ENCODE measurements at places on chromosomes 11 and 22. TPM values are rescaled to one million over a fixed set of nuclear protein-coding genes. Genes with fewer than 3 reads are reported as not detected.

DNA sequence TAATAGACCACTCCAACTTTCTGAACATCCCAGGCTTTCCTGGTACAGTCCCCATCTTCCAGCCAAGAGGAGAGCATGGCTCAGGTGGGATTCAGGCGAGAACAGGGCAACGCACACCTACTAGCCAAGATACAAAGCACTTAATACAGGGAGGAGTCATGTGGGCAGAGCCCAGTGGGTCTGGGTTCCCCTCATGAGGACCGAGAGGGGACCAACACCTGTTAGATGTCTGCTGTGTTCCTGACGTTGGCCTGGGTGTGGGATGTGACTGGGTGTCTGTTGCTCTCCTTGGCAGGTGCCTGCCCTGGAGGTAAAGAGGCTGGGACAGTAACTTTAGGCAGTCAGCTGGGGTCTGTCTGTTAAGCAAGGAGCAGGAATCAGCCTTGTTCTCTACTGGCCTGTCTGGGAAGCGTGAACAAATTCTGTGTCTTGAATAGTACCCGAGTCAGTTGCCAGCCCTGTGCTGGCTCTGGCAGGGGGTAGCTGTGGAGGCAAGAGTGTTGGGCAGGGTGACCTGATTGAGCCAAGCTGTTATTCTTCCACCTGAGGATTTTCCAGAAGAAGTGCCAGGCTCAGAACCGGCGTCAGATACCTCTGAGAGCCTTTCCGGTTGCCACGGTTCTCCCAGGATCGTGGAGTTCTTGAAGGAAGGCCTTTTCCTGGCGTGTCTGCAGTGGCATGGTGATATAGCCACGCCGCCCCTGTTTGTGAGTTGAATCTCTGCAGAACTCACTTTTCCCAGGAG lies 56.3 kb downstream of the BCR start:
- no peak for DNase-seq

Gene SC5D
- total RNA-seq, result 85.5 TPM

GRCh38 chr11:102410382-102410784 lies 42.2 kb downstream of the TMEM123 start:
- DNase-seq, result no peak

DNA sequence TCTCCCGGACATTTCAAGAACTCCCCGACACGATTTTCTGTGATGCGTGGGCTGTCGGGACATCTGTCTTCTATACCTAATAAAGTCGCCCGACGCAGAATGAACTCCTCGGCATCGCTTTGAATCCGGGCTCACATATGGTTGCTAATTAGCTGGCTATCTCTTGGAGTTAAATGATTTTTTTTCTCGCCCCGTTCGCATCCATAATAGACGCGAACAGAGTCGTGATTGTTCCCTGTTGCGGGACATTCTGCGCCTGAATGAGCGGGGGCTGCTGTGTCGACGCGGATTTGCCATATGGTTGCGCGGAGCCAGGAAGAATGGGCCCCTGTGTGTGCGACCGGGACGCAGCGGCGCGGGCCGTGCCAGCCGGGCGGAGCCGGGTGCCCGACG lies 16.4 kb downstream of the CDKN1C start:
- no peak for DNase-seq

Gene ARRB1
- total RNA-seq, result 9.3 TPM

Gene GP1BB
- total RNA-seq, result 0.75 TPM

DNA sequence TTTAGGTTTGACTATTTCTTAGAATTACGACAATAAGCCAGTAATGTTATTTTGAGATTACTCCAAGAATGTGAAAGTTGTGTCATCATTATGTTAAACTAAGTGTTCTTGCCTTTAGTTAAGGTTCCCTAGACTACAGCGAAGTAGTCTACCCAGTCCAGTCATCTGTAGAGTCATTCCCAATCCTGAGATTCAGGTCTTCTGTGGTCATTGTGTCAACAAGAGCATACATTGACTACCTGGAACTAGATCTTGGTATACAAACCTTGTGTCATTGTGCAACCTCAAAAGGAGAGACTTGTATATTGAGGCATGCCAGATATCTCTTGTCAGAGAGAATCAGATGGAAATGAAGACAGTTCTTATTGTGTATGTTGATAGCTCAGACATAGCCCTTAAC lies 115.9 kb downstream of the ATM start:
- no peak for DNase-seq

Gene KCTD14
- total RNA-seq, result 4.1 TPM

Gene C11orf21
- total RNA-seq, result 0.35 TPM

DNA sequence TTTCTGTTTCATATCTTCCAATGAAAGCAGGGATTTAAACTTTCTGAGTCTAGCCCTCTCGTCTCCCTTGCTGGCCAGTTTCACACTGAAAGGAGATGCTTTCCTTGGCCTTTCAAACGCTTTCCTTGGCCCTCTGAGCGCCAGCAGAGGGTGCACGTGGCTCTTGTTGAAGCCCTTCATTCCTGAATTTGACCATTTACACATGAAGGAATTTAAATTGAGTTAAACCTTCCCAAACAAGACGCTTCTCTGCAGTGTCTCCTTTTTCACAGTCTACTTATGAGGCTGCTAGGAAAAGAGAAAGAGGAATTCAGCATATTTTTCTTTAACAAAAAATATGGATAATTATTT lies 21.6 kb downstream of the NNMT start:
- DNase-seq, result no peak

- no peak for DNase-seq
Measured at GRCh38 chr11:69294571-69295078, 670 bp downstream of the MYEOV start.

DNA sequence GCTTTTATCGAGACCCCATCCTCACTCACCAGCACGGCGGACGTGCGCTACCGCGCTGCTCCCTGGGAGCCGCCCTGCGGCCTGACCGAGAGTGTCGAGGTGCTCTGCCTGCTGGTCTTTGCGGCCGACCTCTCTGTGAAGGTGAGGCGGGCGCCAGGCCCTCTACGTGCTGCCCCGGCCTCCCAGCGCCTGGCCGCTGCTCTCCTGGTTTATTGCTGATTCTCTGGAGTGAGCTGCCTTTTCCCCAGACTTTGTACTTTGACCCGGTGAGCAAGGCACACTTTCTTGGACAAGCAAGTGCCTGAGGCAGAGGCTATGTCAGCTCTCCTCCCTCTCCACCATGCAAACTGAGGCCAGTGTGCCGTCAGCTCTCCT lies 6.5 kb downstream of the TPCN2 start:
- peak; percentile 90 for DNase-seq

DNA sequence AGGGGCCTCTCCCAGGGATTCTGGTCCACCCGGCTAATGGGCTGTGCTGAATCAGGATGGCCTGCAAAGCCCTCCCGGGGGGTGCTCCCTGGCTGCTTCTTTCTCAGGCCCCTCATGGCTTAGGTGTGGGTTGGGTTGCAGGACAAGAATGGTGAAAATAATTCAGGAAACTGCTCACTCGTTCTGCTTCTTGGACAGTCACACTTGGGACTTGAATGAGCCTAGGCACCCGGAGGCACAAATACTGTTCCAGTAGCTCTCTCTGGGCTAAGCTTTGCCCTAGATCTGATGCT lies 83.2 kb downstream of the TRIM29 start:
- peak; percentile 16 for DNase-seq

DNA sequence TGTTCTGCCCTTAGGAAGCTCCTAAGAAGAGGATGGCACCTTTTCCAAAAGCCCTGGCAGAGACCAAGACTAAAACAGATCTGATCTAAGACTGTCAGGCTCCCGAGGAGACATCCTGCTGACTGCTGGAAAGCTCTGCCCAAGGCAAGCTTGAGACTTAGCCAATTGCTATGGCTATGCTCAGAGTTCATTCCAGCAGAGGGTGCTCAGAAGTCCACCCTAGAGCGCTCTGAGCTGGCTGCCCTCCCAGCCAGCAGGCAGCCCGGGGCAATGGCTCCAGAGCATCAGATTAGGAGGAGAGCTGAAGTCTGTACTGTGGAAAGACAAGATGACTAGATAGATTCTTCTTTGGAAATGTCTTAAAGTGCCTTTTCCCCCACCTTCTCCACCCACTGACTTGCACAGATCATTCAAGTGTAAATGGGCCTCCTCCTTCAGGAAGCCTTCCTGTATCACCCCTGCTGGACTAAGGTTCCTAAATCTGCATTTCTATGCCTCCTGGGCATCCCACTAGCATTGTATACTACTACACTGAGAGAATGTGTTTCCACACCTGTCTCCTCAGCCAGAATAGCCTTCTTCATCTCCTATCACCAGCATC lies 23.4 kb downstream of the LRRC55 start:
- DNase-seq, result no peak

DNA sequence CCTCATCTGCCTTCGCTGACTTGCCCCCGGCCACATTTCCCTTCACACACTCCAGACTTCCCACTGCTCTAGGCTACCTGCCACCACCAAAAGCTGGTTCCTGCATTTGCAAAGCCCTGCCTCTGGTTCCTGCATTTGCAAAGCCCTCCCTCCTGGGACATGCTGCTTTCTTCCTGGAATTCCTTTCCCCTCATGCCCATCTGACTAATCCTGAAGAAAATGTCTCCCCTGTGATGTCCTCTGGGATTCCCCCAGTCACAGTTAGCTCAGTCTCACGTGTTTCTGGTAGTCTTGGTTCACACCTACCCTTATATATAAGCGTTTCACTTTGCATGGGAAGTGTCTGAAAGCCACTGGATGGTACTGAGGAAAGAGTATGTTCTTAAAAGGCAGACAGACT lies 206.9 kb downstream of the DBX1 start:
- DNase-seq, result no peak

- no peak for DNase-seq
Measured at GRCh38 chr11:34250732-34251588, 106.8 kb downstream of the ABTB2 start.

Gene DENND6B
- 1.8 TPM for total RNA-seq

Gene FZD4
- 15.8 TPM for total RNA-seq

Gene FGF3
- not detected for total RNA-seq

GRCh38 chr11:76614471-76615179 lies 55.9 kb downstream of the LRRC32 start:
- peak; percentile 42 for DNase-seq

DNA sequence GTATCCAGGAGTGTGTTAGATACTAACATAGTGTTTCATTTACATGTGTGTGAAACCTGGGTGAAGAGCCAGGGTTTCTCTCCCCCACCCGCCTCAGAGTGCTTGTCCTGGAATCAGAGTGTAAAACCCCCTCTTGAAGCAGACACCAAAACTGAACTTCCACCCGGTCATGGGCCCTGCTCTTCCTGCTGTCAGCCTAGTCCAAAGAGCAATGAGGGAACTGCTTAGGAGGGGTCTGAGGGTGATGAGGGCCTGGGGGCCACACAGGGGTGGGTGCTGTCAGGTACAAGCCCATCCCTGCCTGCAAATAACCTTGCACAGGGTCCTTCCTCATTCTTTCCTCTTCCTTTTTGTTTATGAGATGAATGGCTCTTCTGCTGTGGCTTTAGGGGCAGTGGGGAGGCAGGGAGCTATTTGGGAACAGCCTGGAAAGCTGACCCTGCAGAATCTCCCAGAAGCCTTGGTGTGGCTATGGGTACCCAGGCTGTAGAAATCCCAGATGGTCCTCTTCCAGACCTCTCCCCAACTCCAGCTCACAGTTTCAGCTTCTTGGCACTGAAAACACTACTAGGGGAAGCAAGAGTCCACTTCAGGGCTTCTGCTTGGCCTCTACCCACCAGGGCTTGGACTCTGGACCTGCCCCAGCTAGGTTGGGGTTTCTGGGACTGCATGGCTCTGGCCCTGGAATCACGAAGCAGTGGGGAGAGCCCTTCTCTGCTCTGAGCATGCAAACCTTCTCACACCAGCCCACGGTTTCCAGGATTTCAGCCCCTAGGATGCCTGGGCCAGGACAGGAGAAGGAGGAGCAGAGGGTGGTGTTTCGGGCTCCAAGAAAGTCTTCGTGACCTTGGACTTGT lies 8.5 kb downstream of the BATF2 start:
- DNase-seq, result no peak

DNA sequence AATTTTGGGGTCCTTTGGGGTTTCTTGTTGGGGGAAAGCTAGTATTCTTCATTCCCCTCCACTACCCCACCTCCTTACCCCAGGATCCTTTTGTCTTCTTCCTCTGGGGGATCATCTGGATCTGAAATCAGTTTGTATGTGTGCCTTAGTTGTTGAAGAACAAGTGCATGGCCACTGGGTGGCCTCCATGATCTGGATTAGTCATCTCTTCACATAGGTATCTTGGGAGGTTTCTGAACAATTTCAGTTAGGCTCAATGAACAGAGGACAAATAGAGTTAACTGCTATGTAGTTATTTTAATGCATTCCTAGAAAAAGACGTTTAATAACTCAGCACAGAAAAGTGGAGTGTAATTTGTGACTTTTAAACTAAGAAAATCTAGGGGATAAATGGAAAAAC lies 7.1 kb upstream of the VWA5A start:
- DNase-seq, result no peak

DNA sequence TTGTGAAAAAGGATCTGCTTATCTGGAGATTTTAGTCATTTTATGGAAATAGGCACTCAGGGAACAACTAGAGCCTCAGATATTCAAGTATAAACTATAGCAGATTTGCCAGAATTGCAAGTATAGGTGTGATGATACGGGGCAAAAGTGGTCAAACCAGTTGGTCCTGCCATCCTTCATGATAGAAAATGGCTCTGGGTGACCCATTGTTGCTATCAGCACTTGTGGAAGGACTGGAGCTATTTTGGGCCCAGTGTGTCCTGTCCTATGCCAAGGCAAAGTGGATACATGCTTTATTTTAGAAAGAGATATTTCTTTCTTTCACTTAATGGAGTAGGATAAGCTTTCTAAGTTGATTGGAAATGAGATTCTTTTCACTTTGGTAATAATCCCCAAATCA lies 85.2 kb downstream of the PPP6R3 start:
- DNase-seq, result no peak

Gene SYT12
- total RNA-seq, result 4.8 TPM

- DNase-seq, result no peak
Measured at GRCh38 chr11:45169310-45170072, 23.1 kb downstream of the PRDM11 start.

DNA sequence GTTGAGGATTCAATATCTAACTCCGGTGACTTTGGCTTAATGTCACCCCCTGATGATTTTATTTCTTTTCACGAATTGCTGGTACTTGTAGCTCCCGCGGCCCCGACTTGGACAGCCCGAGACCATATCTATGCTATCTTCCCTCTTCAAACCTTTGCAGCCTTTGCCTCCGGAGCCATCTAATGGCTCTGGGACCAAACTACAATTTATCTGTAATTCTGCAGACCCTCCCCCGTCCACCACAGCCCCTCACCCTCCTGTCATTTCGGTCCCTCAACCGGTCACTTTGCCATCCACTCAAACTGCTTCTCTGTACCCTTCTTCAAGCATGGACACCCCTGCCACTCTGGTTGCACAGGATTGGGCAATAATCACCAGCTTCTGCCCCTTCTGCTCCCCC lies 25.7 kb upstream of the ALDH3B2 start:
- no peak for DNase-seq

GRCh38 chr11:67022341-67022933 lies 497 bp upstream of the SYT12 start:
- peak; percentile 70 for DNase-seq

- DNase-seq, result peak; percentile 79
Measured at GRCh38 chr11:58999291-58999680, 60.0 kb downstream of the GLYATL1 start.

GRCh38 chr22:39207141-39208012 lies 37.4 kb downstream of the PDGFB start:
- DNase-seq, result no peak

GRCh38 chr11:84993386-84993785 lies 633.8 kb downstream of the DLG2 start:
- no peak for DNase-seq

Measured in left lobe of liver (tissue), 2 donors.